ENCODE measurements at places on chromosomes 3 and 15.

- no peak for DNase-seq
Measured at GRCh38 chr3:140924097-140924873, 17.4 kb upstream of the SLC25A36 start.

DNA sequence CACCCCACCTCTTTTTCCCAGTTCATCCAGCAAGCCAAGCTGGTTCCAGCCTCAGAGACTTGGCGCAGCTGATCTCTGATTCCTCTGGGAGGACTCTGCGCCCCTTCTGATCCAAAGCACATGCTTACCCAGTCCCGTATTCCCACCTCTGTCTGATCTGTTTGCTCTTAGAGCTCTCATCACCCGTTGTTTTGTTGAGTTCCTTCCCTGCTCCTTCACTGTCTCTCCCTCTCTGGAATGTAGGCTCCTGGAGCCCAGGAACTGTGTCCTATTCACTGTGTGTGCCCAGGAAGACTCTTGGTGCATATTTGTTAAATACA lies 1.3 kb upstream of the ZXDC start:
- no peak for DNase-seq

GRCh38 chr3:73874161-73874560 lies 249.4 kb upstream of the PDZRN3 start:
- no peak for DNase-seq

DNA sequence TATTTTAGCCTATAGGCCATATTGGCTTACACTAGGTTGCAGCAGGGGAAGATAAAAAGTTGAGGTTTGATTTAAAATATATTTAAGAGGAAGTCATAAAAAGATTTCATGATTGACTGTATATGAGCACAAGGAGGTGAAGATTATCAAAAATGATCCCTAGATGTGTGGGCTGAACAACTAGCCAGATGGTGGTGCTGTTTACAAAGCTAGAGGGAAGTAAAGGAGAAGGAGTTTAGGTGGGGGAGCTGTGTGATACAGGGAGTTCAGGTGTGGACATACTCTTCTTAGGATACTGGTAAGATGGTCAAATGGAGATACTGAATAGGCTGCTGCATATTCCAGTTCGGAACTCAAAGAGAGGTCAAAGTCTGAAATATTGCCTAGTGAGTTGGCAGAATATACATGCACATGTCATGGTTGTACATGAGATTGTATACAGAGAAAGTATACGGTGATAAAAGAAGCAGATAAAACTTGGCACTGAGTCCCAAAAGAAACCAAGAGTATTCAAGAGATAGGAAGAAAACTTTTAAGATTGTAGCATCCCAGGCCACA lies 727.8 kb downstream of the NLGN1 start:
- no peak for DNase-seq

GRCh38 chr3:130341388-130341787 lies 4.1 kb upstream of the COL6A5 start:
- no peak for DNase-seq

- DNase-seq = no peak
Measured at GRCh38 chr15:92324101-92324963, 69.3 kb upstream of the ST8SIA2 start.

DNA sequence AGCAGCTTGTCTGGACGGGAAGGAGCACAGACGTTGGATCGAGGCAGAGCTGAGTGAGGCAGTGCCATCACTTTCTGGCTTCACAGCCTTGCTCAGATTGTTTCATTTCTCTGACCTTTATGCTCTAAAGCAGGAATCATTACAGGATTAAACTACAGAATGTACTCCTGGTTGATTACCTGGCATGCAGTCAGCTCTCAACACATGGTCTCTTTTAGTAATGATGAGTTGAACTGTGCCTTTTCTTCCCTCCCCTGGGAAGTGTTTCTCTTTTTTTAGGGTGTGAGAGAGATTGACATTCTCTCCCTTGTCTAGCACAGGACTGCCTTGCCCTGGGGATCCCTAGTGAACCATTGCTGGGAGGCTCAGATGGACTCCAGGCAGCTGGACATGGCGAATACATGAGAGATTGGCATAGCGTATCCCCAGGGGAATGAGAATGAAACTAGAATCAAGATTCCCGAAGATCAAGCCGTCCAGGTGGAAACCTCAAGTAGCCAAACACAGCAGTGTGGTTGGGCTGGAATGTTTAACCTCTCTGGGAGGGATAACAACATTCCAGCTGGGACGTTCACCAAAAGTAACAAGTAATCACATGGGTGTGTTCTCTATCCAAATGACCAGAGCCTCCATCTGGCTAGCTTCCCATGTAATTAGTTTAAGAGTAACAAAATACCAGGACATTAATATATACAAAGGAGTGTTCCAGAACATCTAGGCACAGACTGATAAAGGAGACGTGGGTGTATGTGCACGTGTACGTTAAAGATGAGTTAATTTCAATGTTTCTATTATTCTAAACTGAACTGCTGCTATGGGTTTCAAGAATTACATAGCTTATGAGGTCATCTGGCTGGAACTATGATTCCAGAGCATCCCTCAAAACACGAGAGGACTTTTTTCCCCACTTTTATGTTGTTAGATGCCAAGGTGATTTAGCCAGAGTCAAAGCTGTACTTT lies 118.6 kb upstream of the NR2E3 start:
- DNase-seq = no peak

GRCh38 chr3:56296361-56296760 lies 171.9 kb downstream of the ERC2 start:
- DNase-seq = no peak

DNA sequence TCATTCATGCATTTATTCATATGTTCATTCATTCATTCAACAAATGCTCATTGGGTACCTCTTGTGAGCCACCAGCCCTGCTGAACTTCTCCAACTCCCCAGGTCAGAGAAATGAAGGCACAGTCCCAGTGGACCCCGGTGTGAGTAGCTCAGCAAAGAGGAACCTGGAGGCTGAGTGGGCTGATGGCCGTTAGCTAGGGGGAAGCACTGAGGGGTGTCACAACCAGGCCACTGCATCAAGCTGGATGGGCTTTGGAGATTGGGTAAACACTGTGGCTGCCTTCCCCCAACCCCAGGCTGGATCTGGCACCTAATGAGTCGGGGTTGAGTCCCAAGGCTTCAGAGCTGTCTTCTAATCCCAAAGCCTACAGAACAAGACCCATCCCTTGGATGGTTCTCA lies 12.1 kb upstream of the ALAS1 start:
- no peak for DNase-seq

GRCh38 chr3:49098429-49098828 lies 4.6 kb upstream of the QRICH1 start:
- no peak for DNase-seq

- DNase-seq = no peak
Measured at GRCh38 chr3:28577941-28578500, 229.4 kb upstream of the AZI2 start.

- DNase-seq = no peak
Measured at GRCh38 chr3:194888916-194889315, 203.2 kb downstream of the FAM43A start.

- no peak for DNase-seq
Measured at GRCh38 chr3:165128544-165128943, 50.2 kb upstream of the SI start.

DNA sequence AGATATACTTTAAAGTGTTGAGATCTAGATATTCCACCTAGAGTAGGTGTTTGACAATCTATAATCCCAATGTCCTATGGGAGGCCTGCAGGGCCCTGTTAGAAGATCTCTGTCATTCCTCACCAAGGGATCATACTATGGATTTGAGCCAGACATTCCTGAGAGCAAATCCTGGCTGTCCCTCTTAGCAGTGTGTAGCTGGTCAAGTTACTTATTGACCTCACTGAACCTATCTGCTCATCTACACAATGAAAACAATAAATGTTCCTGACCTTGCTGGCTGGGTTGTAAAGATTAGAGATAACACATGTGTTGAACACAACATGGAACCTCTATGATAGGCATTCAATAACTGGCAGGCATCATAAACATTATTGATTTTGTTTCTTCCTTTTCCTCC lies 265.6 kb upstream of the ATP11B start:
- no peak for DNase-seq

DNA sequence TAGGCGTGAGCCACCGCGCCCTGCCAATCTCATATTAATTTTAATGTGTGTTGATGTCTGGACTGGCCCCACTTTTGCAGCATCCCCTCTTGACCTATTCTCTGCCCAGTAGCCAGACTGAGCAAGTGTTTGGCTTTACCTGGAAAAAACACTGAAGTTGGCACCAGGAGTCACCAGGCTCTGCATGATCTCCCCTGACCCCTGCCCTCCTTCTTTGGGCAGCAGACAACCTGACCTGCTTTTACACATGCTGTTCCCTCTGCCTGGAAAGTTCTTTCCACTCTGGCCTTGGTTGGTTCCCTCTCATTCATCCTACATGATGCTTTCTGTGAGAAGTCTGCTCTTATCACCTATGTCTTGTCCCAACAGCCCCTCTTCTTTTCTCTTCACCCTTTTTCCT lies 67.9 kb upstream of the SLC2A2 start:
- no peak for DNase-seq

DNA sequence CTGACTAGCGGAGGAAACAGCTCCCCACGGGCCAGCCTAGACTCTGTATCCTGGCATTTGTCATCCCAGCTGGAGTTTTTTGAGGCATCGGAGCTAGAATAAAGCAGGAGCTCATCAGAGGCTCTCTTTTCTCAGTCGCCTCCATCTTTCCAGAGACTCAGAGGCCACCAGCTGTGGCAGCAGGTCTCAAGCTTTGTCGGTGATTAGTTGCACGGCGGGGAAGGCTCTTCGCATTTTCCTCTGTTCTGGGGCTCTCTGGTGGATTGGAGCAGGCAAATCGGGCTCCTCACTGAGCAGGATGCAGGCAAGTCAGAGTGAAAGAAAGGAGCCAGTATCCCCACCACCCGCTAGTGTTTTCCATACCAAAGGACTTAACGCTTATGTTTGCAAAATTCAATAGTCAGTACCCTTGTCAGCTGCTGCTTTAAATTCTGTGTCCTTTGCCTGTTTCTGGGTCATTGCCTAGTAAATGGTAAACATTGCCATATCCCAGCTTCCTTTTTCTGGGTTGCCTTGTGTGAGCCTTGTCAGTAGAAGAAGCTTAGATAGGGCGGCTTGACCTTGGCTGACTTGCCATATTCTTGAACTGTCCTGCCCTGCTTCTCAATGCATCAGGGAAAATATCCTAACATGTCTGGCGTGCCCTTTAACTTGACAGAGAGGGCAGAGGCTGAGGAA lies 127.1 kb downstream of the PTPRG start:
- no peak for DNase-seq

- no peak for DNase-seq
Measured at GRCh38 chr3:185225523-185225922, 28.3 kb downstream of the EHHADH start.

- DNase-seq = no peak
Measured at GRCh38 chr3:140493271-140493670, 184.6 kb upstream of the TRIM42 start.

DNA sequence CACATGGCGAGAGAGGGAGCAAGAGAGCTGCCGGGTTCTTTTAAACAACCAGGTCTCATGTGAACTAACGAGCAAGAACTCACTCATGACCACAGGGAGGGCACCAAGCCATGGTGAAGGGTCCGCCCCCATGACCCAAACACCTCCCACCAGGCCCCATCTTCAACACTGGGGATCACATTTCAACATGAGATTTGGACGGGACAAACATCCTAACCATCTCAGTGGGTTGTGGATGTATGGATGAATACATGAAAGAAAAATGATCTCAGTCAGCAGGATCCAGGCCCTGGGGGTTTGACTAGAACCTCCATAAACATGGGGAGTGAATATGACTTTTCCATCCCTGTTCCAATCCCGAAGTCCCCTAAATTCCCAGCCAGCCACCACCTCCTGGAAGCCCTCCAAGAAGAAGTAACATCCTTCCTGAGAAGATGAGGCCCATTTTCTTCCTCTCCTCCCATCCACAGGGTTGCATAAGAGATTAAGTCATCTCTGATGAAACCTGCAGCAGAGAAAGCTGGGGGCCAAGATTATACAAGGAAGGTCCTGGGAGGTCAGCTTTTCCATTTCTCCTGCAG lies 9.5 kb downstream of the CAV3 start:
- no peak for DNase-seq

- no peak for DNase-seq
Measured at GRCh38 chr3:16433701-16434151, 79.8 kb downstream of the RFTN1 start.
